ENCODE measurements at places on chromosomes 13 and 19.

GRCh38 chr19:2700660-2701360 is 1.7 kb downstream of the GNG7 start:
- DNase-seq, result no peak

GRCh38 chr19:54155694-54156093 is 3.8 kb downstream of the LENG1 start:
- DNase-seq, result no peak

DNA sequence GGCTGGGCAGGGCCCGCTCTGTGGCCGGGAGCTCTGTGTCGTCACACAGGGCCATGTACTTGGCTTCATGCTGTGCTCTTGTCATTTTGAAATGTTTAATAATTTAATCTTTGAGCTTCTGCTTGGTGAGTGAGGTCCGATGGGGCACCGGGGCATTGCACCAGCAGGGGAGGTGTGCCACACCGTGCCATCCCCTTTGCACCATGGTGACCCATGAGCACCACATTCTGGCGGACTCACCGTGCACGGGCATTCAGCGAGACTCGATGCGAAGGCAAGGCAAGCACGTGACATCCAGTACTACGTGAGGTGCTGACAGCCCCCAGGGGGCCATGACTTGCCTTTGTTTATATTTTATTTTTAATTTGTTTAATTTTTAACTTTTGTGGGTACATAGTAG is 204.3 kb downstream of the URI1 start:
- no peak for DNase-seq

DNA sequence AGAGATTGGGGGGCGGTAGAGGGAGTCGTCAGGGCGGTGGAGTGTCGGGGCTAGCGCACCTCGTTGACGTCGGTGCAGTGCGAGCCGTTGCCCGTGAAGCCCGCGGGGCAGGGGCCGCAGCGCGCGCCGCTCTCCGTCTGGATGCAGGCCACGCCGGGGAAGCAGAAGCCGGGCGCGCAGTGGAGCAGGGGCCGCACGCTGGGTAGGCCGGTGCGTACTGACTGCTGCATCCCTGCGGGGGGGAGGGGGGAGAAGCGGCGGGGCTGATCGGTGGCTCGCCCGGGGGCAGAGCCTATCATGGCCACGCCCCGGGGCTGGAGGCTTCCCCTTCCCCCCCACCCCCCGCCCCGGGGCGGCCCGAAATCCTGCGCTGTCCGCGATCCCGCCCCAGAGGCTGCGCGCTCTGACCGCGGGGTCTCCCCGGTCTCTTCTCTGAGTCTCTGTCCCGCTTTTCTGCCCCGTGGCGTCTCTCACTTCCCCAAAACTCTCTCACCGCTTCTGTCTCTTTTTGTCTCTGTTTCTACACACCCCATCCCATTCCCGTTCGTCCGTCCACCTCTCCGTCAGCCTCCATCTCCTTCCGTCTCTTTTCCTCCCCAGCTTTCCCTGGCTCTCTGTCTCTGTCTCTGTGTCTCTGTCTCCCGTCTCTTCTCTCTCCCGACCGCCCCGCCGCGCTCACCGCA is 1.1 kb downstream of the COMP start:
- no peak for DNase-seq

- DNase-seq, result no peak
These were observed 4.5 kb downstream of the BSG start for GRCh38 chr19:576768-577438.

DNA sequence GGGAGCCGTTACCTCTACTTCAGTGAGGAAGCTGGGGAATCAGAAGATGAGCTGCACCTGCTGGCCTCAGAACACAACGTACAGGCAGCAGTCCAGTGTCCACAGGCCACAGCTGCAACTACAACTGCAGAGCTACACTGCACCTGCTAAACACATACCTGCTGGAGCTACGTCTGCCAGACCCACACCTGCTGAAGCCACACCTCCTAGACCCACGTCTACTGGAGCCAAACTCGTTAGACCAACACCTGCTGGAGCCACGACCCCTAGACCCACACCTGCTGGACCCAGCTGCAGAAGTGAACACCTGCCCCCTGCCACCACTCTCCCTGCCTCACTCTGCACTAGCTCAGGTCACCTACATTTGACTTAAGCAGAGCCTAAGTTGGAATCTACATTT is 169.9 kb downstream of the USP12 start:
- no peak for DNase-seq

DNA sequence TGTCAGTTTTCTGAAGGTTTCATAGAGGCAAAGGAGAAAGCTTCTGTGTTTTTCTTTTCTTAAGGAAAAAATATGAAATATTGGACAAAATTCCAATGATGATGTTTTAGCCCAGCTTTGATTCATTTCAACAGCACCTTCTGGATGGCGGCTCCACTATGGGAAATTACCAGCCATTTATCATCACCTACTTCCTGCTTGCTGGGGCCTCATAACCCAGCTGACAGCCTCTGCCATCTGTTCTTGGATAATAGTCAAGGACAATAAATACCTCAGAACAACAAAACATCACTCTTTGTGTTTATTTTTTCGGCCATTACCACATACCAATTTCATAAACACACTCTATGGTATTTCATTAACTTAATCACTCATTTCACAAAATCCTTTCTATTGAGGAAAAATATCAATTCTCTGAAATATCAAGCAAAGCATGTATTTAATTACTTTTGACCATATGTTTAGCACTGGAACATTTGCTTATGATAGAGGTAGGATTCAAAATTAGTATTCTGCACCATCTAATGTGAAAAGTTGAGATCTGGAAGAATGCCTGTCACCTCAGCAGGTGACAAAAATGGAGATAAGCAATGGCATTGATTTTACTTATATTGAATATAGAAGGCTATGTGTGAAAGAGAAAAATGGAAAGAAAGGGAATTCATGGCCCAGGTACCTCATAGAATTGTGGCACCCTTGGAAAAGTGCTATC is 629.7 kb downstream of the LIG4 start:
- DNase-seq, result no peak

DNA sequence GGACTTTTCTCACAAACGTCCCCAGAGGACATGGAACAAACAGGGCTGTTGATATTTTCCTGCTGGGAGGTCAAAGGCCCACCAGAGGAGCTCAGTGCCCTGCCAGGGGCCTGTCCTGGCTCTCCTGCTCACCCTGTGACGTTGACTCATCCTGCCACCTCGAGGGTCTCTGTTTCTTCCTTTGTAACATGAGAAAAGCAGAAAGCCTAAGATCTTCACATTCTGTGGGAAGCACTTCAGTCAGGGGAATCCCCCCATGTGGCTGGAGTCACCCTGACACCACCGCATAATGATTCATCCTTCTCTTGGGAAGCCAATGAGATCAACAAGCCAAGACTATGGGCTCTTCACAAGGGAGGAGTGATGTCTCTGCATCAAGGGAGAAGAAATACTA is 147.9 kb downstream of the KATNAL1 start:
- DNase-seq, result no peak

DNA sequence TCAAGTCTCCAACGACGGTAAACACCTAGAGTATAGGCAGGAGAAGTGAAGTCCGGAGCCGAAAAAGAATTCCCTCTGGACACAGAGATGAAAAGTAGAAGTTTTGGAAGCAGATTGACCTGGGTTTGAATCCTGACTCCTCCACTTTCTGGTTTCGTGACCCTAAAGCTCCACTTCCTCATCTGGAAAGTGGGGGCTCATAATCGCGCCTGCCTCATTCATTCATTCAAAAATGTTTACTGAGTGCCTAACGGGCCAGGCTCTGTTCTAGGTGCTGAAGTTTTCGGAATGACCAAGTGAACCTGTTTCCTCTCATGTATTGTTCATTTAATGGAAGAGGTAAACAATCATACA is 7.1 kb upstream of the EML2 start:
- DNase-seq, result no peak

DNA sequence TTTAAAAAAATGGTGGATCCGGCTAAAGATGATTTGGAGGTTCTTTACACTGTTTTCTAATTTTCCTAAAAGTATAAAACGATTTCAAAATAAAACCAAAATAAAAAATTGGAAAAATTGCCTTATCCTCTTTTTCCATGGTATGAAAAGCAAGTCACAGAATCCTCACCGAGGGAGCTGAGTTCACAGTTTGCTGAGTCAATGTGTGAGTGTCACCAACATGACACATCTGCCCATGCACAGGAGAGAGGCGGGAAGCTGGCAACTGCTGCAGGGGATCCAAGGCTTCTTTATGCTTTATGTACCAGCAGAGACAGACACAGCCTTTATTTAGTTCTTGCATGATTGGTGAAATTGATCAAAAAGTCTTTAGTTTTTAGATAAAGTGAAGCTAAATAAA is 157.8 kb downstream of the TNFSF13B start:
- no peak for DNase-seq

DNA sequence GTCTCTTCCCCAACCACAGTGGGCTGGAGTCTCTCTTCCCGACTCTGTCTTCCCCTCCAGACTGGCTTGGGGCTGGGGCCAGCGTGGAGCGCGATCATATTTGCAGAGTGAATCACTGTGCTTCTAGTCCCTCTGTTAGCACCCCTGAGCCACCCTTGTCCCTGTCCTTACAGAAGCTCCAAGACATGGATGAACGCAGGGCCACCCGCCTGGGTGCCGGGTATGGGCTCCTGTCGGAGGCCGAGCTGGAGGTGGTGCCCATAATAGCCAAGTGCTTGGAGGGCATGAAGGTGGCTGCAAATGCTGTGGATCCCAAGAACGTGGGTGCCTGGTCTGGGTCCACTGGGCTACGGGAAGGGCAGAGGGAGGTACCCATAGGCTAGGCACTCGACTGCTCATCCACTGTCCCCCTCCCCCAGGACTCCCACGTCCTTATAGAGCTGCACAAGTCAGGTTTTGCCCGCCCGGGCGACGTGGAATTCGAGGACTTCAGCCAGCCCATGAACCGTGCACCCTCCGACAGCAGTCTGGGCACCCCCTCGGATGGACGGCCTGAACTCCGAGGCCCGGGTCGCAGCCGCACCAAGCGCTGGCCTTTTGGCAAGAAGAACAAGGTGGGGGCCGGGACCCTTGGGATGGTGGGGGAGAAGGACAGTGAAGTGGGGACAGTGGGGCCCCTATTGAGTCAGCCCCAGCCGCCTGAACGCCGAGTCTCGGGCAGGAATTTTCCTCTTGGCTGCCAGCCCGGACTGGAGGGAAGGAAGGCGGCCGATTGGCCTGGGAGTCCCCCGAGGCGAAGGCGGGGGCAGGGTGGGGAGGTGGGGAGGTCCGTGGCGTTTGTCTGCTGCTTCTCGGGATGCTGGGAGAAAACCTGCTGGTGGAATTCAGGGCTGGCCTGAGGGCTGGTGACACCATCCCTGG is 5.2 kb downstream of the TRIP10 start:
- DNase-seq, result no peak

DNA sequence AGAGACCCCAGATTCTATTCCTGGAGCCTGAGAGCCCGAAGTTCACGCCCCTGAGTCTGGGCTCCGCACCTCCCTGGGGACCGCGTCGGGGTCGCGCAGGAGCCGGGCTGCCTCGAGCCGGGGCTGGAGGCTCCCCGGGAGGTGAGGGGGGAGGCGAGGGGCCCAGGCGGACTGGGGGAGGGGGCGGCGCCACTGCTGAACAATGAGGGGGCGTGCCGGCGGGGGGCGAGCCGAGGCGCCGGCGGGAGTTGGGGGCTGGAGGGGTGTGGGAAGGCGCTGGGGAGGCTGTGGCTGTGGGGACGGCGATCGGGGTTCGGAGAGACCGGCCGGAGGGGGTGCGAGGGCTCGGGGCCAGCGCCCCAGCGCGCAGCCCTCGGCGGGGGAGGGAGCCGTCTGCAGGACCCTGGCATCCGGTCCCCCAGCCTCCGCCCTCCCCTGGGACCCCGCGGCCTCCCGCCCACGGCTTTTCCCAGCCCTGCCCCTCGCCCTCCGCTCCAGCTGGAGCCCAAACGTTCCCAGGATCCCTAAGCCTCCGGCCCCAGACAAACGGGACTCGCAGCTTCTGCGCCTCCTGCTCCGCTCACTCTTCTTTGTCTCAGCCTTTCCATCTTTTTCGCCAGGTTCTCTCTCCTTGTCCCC is 922 bp downstream of the PLEKHG2 start:
- DNase-seq, result no peak

- DNase-seq, result peak; percentile 43
These were observed 799 bp downstream of the NR1H2 start for GRCh38 chr19:50377051-50377461.

- no peak for DNase-seq
These were observed 168.4 kb downstream of the PCDH9 start for GRCh38 chr13:67061750-67062149.

DNA sequence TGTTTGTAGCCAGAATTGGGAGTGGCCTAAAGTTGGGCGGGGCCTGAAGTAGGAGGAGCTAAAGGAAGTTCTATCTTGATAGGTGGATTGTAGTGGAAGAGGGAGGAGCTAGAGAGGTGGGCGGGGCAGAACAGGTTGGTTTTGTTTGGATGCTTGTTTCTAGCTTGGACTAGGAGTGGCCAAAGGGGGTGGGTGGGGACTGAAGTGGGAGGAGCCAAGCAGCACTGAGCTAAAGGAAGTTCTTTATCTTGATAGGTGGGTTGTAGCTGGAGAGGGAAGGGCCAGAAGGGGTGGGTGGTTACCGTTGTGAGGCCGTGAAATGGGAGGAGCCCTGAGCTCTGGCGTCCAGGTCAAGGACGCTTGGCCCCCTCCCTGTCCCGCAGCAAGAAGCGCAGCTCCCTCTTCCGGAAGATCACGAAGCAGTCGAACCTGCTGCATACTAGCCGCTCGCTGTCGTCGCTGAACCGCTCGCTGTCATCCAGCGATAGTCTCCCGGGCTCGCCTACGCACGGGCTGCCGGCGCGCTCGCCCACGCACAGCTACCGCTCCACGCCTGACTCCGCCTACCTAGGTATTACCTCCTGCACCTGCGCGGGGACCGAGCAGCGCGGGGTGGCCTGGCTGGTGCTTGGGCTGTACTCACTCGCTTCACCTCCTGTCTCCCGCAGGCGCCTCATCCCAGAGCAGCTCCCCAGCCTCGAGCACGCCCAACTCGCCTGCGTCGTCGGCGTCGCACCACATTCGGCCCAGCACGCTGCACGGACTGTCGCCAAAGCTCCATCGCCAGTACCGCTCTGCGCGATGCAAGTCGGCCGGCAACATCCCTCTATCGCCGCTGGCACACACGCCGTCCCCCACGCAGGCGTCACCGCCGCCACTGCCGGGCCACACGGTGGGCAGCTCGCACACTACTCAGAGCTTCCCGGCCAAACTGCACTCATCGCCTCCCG is 8.0 kb downstream of the DNASE2 start:
- DNase-seq, result peak; percentile 18

DNA sequence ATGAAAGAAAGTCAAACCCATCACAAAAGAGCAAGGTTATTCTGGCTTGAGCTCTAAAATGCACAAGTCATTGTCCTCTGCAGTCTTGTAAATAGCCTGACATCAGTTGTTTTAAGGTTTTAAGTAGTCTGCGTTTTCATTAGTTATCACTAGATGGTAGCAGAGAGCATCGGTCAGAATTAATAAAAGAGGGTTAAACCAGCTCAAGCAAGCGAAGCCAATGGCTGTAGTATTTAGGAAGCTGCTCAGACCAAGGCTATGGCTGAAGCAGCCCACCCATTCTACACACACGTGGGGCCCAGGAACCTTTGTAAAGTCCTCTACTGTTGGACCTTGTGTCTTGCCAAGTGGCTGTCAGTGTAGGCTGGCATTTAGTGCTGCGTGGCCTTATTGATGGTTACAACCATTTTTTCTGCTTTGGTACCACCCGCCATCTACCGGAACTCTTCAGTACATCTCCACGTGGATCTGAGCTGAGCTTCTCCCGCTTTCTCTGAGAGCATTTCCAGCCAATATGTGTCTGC is 13.3 kb upstream of the ZNF57 start:
- peak; percentile 17 for DNase-seq

Measured in NCI-H1048 (cell line).